ENCODE measurements at places on chromosomes 12 and 14. TPM values are rescaled to one million over a fixed set of nuclear protein-coding genes. Genes with fewer than 3 reads are reported as not detected.

The PIK3C2G gene
- total RNA-seq = 0.06 TPM

The TPH2 gene
- 0.13 TPM for total RNA-seq

The POP5 gene
- total RNA-seq = 36.1 TPM

The GNB3 gene
- 0.50 TPM for total RNA-seq

The PPP1R3E gene
- total RNA-seq = 5.4 TPM

The KCNH3 gene
- total RNA-seq = 0.65 TPM

The CMA1 gene
- 1.2 TPM for total RNA-seq

The PPTC7 gene
- total RNA-seq = 36.6 TPM

The CCDC197 gene
- not detected for total RNA-seq

The MYF6 gene
- not detected for total RNA-seq

The VCPKMT gene
- total RNA-seq = 3.1 TPM

The RFX4 gene
- not detected for total RNA-seq

The CLEC6A gene
- total RNA-seq = not detected

The GYS2 gene
- not detected for total RNA-seq

The ERP27 gene
- 0.33 TPM for total RNA-seq

The CIT gene
- 5.1 TPM for total RNA-seq

The NFE2 gene
- 3.8 TPM for total RNA-seq

The DEPDC4 gene
- not detected for total RNA-seq

The PTCSC3 gene
- not detected for total RNA-seq

The SLC4A8 gene
- 0.46 TPM for total RNA-seq

The GALNT8 gene
- total RNA-seq = 0.98 TPM

The GLT8D2 gene
- total RNA-seq = 7.1 TPM

The KLRC4 gene
- total RNA-seq = 0.83 TPM

The DLGAP5 gene
- not detected for total RNA-seq

The DNAJC22 gene
- total RNA-seq = 0.34 TPM

The RIMBP2 gene
- 0.83 TPM for total RNA-seq

The CCDC198 gene
- not detected for total RNA-seq

The DCAF5 gene
- total RNA-seq = 67.1 TPM

The BDKRB1 gene
- total RNA-seq = 7.0 TPM

The BEGAIN gene
- total RNA-seq = 3.5 TPM

The TOMM20L gene
- total RNA-seq = not detected

The RND1 gene
- 0.32 TPM for total RNA-seq

The NXPH4 gene
- not detected for total RNA-seq

The SLC11A2 gene
- total RNA-seq = 31.9 TPM

The SAMD4A gene
- total RNA-seq = 123 TPM

The OR6C75 gene
- total RNA-seq = not detected

The TC2N gene
- 25.2 TPM for total RNA-seq

The RNU4-1 gene
- total RNA-seq = not detected
